ENCODE measurements at places on chromosomes 2 and 18.

GRCh38 chr2:45612285-45612684 lies 1.2 kb upstream of the SRBD1 start:
- no peak for DNase-seq

GRCh38 chr2:10042301-10043161 lies 819 bp upstream of the KLF11 start:
- DNase-seq, result no peak

- DNase-seq, result peak; percentile 21
These were observed 2.0 kb downstream of the LYPD6B start for GRCh38 chr2:149040451-149040850.

DNA sequence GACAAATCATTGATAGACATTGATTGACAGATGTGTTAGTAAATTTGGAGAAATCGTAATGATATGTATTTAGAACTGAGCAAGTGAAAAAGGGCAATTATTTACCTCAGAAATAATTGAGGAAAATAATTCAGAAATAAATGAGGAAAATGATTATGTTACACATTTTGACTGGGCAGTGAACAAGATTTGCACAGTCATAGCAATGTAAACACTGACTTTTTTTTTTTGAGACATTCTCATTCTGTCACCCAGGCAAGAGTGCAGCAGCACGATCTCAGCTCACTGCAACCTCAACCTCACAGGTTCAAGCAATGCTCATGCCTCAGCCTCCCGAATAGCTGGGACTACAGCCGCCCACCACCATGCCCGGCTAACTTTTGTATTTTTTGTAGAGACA lies 211.7 kb downstream of the SP3 start:
- DNase-seq, result no peak

- DNase-seq, result no peak
These were observed 24.3 kb downstream of the PTMA start for GRCh38 chr2:231732604-231733003.

GRCh38 chr18:48607056-48607984 lies 68.5 kb downstream of the CTIF start:
- no peak for DNase-seq

GRCh38 chr18:79600141-79600540 lies 79.5 kb upstream of the CTDP1 start:
- DNase-seq, result no peak

GRCh38 chr2:218992703-218993344 lies 398 bp downstream of the CRYBA2 start:
- no peak for DNase-seq

GRCh38 chr18:63098018-63098981 lies 221.3 kb downstream of the BCL2 start:
- DNase-seq, result peak; percentile 16

DNA sequence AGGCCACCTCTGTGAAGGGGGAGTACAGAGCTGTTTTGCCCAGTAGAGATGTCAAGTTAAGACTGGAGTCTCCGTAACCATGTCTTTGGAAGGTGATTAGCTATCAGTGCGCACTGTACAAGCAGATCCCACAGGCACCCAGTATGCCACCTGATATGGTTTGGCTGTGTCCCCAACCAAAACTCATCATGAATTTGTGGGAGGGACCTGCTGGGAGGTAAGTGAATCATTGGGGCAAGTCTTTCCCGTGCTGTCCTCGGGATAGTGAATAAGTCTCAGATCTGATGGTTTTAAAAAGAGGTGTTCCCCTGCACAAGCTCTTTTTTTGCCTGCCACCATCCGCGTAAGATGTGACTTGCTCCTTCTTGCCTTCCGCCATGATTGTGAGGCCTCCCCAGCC lies 90.2 kb downstream of the ACTR2 start:
- DNase-seq, result no peak
